ENCODE measurements at places on chromosomes 2 and 18. TPM values are rescaled to one million over a fixed set of nuclear protein-coding genes. Genes with fewer than 3 reads are reported as not detected.
A peak's percentile ranks its signal among the peaks of the same experiment; 100 is the strongest.

GRCh38 chr2:119291588-119292167, 68.0 kb downstream of the STEAP3 start:
- DNase-seq = no peak

GRCh38 chr2:231244382-231245248, 46.2 kb downstream of the ARMC9 start:
- no peak for DNase-seq

DNA sequence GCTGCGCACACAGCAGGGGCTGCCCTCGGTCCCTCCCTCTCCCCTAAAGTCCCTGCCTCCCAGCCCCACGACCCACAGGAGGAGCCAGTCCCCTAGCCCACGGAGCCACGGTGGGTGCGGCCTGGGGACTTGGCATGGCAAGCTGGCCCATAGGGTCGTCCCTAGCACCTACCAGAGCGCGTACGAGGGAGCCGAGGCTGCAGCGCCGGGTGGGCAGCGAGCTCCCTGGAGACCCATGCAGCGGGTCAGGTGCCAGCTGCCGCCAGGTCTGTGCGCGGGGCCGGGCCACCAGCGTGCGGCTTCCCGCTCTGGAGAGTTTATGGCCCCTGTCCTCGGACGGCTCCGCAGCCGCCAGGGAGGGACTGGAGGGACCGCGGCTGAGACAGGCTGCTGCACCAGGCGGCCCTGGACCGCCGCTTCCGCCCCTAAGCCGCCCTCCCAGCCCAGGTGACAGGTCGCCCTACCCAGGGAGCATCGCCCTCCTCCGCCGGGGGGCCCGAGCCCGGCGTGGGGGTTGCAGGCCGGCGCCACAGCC, 273.6 kb downstream of the CCDC74A start:
- DNase-seq = no peak

DNA sequence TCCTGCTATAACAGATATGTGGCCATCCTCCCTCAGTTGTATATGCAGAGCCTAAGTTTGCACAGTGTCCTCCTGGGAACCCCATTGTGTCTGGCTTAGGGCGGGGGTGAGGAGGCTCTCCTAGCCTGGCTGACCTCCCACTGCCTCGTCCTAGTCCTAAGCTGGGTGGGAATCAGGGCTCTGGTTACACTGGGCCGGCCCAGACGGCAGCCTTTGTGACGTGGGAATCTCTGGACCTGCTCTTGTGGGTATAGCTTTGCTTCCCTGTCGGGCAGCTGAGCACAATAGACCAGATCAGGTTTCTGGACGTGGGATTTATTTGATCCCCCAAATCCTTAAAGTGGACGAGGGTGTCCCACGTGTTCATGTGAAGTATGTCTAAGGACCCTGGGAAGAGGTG, 2.9 kb downstream of the ACKR3 start:
- DNase-seq = peak; percentile 60

DNA sequence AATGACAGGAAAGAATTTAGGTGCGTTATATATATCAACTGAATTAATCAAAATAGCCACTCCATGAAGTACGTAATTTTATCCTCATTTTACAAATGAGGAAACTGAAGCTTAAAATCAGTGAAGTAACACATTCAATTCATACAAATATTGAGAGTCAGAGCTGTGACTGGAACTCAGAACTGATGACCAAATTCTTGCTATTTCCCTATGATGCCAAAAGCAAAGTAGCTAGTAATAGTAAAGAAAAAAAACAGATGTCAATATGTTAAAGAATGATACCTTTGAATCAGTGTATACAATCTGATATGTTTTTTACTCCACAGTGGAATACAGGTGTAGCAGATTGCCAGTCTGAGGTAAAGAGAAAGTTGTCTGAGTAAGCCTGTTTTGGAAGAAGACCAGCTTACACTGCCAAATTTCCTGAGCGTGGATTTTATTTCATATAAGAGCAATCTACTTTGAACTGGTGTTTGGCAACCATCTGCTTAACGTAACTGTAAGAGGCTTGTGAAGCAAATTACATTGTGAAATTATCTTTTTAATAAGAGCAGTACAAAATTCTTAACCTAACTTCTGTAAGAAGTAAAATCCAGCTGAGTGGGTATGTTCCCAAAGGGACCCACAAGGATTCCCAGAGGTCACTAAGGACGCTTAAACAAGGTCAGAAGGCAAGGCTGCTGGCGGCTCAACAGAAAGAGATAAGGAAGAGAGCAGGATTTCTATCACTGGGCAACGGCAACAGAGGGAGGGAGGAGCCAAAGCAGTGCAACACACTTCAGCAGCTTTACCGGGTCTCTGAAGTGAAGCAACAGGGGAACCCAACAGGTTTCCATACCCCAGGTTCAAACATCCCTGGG, 85.6 kb downstream of the IKZF2 start:
- DNase-seq = peak; percentile 70

DNA sequence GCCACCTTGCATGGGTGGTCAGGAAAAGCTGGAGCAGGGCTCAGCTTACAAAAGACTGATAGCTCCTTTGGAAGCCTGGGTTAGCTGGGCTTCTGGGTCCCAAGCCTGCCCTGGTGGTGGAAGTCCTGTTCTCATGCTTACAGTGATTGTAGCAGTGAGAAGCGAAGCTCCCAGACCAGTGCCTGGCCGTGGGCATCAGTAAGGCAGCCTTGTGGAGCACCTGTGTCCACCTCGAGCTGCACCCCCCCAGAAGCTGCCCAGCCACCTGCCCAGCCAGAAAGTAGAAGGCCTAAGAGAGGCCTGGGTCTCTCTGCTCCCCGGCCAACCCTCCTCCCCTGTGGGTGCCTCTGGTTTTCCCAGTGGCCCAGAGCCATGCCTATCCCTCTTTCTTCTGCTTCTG, 10.5 kb downstream of the GLI2 start:
- no peak for DNase-seq

- peak; percentile 52 for DNase-seq
Measured at GRCh38 chr2:152846697-152847470, 128.5 kb downstream of the ARL6IP6 start.

GRCh38 chr2:231222318-231223000, 24.0 kb downstream of the ARMC9 start:
- peak; percentile 47 for DNase-seq

- DNase-seq = no peak
Measured at GRCh38 chr2:232264081-232264480, 114.5 kb upstream of the ALPP start.

- peak; percentile 44 for DNase-seq
Measured at GRCh38 chr2:28956415-28956826, 24.7 kb upstream of the TOGARAM2 start.

DNA sequence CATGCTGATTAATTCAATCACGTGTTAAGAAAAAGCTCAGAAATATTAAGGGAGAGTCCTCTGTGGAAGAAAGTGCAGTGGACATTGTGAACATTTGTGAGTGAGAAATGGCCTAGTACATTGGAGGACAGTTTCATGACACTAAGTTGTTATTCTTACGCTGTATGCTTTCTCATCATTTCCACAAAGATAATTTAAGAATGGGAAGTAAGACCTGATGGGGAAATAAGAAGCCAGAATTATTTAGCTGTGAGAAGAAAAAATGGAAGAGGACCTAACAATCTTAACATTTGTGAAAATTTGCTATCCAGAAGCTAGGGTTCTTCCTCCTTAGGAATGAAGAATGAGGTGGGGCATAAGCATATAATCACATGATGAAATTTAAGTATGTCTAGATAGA, 15.2 kb upstream of the RAPH1 start:
- no peak for DNase-seq

GRCh38 chr18:13645093-13645492, 81.3 kb downstream of the FAM210A start:
- no peak for DNase-seq

GRCh38 chr2:158228943-158229508, 127.3 kb downstream of the UPP2 start:
- no peak for DNase-seq

GRCh38 chr2:152537081-152537651, 180.1 kb downstream of the PRPF40A start:
- DNase-seq = no peak

- DNase-seq = no peak
Measured at GRCh38 chr2:173802518-173802917, 162.7 kb downstream of the SP3 start.

GRCh38 chr2:147076634-147077033, 768.2 kb upstream of the ACVR2A start:
- DNase-seq = peak; percentile 75

DNA sequence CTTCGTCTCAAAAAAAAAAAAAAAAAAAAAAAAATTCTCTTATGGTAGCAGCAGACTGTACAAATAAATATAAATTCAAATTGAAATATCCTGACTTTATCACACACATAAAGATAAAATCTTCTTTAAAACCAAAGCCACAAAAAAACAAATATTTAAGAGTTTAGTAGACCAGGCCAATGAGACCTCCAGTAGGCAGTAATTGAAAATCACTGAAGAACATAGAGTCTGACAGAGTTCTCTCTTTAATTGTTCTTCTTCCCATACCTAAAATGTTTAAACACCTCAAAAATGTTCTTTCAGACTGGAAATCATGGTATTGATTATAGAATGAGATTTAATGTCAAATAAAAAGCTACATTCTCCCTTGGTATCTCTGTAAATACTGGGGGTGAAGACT, 20.8 kb downstream of the PRPF40A start:
- no peak for DNase-seq

DNA sequence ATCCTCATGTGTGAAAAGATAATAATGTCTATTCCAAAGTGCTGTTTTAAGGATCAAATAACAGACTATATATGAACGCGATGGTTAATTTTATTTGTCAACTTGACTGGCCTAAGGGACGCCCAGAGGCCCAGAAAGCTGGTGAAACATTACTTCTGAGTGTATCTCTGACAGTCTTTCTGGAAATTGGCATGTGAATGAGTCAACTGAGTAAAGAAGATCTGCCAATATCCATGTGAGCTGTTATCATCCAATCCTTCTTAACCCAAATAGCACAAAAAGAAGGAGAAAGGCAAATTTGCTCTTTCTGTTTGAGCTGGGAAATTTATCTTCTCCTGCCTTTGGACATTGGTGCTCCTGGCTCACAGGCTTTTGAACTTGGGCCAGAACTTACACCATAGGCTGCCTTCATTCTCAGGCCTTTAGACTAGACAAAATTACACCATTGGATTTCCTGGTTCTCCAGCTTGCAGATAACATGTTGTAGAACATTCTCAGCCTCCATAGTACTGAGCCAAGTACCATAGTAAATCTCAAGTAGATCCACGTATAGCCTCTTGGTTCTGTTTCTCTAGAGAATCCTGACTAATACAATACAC, 114.7 kb upstream of the DOCK10 start:
- peak; percentile 15 for DNase-seq

DNA sequence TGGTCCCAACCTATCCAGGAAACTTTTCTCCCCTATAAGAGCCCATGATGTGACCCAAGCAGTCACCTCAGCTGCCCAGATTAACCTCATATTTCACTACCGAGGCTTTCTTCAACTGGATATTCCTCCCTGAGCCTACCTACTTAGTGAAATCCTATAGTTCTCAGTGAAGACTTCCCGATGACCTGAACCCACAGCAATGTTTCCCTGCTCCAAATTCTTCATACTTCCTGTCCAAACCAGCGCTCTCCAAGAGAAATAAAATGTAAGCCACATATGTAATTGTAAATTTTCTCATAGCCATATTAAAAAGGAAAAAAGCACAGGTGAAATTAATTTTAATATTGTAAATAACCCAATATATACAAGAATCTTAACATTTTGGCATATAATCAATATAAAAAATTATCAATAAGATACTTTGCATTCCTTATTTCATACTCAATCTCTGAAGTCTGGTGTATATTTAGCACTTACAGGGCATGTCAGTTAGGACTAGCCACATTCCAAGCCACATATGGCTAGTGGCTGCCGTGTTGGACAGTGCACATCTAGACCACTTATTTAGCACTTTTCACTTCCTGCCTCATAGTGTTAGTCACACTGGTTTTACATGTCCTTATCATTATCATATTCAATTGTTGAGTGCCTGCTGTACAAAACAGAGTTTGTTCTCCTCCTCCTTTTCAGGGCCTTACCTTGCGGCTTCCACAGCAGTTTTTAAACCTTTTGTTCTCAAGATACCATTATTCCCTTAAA, 1.9 kb upstream of the STAT4 start:
- peak; percentile 57 for DNase-seq

DNA sequence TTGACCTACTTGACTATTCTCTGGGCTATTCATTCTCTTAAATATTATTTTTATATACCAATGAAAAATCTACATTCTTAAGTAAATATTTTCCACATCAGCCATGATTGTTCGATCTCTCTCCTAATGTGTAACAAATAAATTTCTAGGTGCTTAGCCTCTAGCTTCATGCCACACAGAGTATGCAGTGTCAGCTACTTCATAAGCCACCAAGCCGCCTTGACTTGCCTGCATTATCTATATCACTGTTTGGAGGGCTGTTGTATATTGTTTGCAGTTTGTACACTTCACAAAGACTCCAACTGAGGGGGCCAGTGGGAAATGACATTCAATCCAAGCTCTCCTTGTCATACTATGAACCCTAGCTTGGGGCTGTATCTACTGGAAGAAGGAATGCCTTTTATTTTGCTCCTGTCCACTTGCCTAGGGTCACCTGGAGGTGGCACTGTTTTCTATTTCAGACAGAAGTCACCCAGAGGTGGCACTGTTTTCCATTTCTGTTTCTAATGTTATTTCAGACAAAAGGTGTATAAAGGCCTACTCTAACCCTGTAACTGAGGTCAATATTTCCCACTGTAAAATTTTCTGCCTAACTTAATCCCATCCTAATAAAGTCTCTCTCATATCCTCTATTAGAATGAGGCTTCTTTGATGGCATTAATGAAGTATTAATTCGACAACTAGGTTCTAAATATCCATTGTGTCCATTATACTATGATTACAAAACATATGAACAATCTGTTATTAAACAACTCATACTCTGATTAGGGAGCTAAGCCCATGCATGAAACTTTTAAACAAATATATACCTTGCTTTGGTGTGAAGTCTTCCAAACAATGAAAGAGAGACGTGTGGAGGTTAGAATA, 36.4 kb downstream of the COL5A2 start:
- DNase-seq = peak; percentile 47

DNA sequence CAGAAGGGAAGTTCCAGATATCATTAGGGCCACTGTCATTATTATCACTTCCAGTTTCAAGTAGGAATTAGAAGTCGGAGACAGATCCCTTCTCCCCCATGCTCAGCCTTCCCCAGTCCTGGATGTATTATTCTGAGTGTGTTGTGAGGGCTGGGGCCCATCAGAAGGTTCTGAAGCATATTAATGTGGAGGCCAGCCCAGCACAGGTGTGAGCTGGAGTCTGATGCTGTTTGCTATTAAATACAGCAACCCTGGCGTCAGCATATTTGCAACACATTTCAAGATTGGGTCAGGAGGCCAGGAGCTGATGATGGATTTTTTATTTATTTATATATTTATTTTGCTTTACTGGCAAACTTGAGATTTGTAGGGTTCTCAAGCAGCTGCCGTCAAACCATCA, 195.2 kb downstream of the NRP2 start:
- no peak for DNase-seq

- DNase-seq = no peak
Measured at GRCh38 chr2:137857881-137858280, 106.4 kb upstream of the HNMT start.

The B3GNT7 gene
- total RNA-seq = 0.27 TPM

The KIF1A gene
- under 0.01 TPM for total RNA-seq

The PCARE gene
- under 0.01 TPM for total RNA-seq
